ENCODE measurements at places on chromosomes 2 and 18.

GRCh38 chr2:225488743-225489142 is 89.2 kb downstream of the NYAP2 start:
- no peak for DNase-seq

DNA sequence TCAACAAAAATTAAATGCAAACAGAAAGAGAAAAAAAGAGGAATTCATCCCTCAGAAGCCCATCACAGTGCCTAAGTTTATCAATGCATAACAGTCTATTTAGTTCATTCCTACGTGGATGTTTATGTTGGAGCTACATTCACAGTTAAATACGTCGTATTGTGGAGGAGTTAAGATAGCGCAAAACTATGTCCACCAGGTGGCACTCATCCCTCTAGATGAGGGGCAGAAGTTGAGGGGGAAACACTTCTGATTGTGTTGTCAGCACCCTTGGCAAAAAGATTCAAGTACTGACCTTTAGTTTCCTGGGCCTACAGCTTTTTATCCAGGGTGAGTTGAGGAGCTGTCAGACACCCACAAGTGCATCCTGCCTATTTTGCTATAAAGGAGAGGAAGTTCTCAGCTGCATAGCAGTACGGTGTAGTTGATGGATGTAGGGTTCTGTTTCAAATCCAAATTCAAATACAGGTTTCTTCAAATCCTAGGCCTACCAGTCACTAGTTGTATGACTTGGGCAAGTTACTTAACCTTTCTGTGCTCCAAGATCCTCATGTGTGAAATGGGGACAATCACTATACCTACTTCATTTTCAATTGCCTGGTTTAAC is 26.8 kb upstream of the MYO1B start:
- peak; percentile 66 for DNase-seq

DNA sequence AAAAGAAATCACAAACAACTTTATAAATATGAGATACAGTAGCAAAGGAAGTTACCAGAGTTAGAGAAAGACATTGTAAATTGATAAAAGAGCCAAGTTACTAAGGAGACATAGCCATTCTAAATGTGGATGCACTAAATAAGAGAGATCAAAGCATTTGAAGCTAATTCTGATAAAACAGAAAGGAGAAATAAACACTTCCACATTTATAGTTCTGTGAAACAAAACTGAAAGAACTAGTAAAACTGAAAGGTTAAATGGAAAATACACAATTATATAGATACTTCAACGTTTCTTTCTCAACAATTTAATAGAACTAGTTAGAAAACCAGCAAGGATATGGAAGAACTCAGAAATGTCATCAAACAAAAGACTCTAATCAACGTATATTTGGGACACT is 309.0 kb upstream of the CDH2 start:
- DNase-seq: no peak

GRCh38 chr18:70559446-70559845 is 270.6 kb downstream of the SOCS6 start:
- DNase-seq: no peak

GRCh38 chr2:30790879-30791278 is 16.4 kb downstream of the CAPN13 start:
- DNase-seq: no peak

GRCh38 chr2:7089898-7090510 is 172.8 kb downstream of the RNF144A start:
- no peak for DNase-seq

DNA sequence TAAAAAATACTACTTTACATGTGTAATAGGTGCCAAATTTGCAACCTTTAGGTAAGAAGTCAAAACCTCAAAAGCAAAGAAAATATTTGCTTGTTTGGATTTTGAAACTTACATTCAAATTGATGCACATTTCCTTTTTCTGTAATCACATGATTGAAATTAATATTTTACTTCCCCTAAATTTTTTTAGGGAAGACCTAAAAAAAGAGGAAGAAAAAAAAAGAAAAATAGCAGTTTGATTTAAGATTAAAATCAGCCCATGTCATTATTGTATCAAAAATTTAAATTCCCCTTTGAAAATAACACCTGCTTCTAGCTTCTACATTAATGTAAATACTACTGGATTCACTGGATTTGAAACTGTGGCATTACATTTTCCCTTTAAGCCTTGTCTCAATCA is 68.2 kb upstream of the STON1 start:
- DNase-seq: no peak

GRCh38 chr2:224870341-224870740 is 154.2 kb upstream of the CCDC195 start:
- DNase-seq: no peak

GRCh38 chr2:128442891-128443302 is 124.2 kb upstream of the HS6ST1 start:
- DNase-seq: peak; percentile 43

GRCh38 chr2:95531254-95531771 is 46.8 kb upstream of the TRIM43B start:
- DNase-seq: no peak

GRCh38 chr2:41647468-41648050 is 400.3 kb upstream of the PKDCC start:
- no peak for DNase-seq

GRCh38 chr2:237968048-237968862 is 1.4 kb downstream of the UBE2F start:
- no peak for DNase-seq

DNA sequence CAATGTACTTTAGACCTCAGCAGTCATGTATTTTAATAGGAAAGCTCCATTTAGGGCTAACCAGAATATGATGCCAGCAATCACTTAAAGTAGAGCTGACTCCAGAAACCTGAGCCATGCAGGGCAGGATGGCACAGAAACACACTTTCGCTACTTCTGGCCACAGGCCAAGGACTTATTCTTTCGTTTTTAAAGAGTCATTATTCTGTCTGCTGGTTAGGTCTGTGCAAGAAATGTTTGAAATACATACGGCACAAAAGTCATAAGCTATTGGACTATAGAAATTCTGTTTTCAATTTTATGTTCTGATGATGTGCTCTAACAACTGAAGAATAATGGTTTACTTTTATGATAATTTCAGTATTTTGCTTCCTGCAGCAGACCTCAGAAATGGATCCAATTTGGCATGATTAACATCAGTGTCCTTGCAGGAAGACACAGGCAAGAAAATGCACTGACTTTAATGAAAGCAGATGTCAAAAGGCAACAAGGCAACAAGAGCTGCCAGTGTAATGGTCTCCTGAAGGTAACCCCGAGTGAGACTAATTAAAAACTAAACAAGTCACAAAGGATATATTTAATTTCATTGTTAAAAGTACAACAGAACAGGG is 114.4 kb upstream of the CHRNA1 start:
- no peak for DNase-seq

- no peak for DNase-seq
Observed at GRCh38 chr2:65885266-65885665, 452.9 kb upstream of the SPRED2 start.

DNA sequence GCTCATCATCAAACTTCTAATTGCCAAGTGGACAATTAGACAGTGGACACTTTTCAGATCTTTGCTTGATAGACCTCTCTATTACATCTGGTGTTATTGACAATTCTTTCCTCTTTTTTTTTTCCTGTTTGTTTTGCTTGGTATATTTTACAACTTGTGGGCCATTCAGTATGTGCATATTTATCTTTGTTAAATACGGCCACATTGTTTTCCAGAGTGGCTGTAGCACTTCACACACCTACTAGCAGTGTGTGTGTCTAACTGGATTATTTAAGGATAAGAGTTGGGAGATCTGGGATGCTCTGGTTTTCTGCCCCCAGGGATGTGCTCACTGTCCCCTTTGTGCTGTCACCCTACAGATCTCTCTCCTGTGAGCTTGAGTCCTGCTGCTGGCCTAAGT is 4.1 kb upstream of the SLC4A5 start:
- no peak for DNase-seq

DNA sequence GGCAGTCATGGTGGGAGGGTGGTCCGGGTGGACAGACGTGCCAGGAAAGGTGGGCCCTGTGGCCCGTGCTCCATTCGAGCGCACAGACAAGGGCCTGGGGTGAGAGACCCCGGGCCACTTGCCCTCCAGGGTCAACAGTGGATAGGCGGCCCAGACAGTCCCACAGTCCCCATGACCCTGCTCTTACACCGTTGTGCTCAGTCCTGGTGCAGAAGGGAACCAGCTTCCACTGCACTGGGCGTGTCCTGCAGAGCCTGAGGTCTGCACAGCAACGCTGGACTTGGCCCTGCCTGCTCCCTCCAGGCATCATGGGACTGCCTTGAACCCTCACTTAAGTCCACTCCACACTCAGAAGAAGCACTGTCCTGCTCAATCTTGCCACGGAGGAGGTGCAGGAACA is 52.0 kb downstream of the PXDN start:
- peak; percentile 32 for DNase-seq

DNA sequence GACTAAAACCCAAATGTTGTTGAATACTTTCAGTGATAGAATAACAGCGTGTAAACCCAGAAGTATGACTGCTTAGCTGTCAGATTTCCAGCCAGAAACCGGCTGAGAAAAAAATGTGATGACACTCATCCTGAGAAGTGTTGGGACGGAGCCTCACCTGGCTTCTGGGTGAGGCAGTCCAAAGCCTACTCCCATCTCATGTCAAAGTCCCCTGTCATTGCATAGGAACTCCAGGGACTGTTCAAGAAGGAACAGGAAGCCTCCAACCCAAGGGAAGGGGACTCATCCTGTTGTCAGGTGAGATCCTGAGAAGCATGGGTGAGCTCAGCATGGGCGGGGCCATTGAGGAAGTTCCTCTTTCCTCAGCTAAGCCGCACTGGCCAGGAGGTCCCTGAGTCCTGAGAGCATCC is 11.3 kb upstream of the CHRNA1 start:
- no peak for DNase-seq

DNA sequence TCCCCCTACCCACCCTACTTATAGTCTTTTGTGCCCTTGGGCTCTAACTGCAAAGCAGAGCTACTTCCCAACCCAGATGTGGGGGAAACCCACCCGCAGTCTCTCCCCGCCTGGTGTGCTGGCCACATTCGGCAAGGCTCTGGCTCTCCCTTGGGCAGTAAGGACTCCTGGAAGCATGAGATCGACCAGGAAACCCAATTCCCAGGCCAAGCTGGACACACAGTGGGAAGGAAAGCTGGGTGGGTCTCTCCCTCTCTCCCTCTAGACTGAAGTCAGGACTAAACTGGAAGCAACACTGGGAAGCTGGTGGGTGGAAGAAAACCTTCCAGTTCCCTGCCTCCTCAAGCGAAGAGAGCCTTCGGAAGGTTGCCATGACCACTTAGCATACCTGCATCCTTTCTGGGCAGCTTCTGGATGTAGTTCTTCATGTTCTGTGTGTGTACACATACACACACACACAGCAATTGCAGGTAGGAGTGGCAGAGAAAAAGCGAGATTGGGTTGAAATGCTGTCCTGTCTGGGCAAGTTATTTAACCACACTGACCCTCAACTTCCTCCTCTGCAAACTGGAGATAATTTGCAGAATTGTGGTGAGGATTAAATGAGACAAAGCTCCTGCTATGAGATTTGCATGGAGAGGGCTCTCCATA is 33.9 kb downstream of the ZBTB7C start:
- peak; percentile 36 for DNase-seq

GRCh38 chr2:129903586-129904425 is 75.7 kb upstream of the RAB6C start:
- peak; percentile 65 for DNase-seq

GRCh38 chr2:215442401-215442787 is 6.5 kb upstream of the FN1 start:
- DNase-seq: no peak

DNA sequence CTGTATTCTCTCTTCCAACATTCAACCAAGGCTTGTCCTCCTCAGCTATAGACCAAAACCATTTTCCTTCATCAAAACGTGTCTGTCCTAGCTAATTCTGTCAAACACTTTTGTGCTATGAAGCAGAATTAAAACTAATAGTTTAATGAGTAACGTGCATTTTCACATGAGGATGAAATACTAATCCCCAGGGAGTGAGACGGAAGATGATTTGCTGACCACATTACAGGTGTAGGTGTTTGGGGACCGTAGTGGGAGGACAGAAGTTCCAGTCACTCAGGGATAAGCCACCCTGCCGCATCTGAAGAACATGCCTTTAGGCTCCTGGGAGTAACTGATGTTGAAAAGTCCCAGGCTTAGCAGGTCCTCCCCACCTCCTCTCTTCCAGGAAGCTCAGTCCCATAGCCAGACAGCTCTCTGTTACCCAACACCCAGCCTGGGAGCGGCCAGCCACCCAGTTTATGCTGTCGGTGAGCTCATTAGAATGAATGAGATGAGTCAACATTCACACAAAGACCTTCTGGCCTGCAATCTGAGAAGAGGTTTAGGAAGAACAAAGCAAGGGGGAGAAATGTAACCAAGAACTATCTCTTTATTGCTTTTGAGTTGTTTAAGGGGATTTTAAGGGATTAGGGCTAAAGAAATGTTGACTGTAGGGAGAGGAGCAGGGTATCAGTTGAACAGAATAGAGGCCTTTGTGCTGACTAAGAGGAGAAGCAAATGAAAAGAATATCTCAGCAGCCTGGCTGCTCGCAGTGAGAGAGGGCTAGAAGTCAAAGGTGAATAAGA is 122.5 kb downstream of the FOXI3 start:
- peak; percentile 83 for DNase-seq

- no peak for DNase-seq
Observed at GRCh38 chr2:175057078-175057685, 52.0 kb upstream of the CHN1 start.

DNA sequence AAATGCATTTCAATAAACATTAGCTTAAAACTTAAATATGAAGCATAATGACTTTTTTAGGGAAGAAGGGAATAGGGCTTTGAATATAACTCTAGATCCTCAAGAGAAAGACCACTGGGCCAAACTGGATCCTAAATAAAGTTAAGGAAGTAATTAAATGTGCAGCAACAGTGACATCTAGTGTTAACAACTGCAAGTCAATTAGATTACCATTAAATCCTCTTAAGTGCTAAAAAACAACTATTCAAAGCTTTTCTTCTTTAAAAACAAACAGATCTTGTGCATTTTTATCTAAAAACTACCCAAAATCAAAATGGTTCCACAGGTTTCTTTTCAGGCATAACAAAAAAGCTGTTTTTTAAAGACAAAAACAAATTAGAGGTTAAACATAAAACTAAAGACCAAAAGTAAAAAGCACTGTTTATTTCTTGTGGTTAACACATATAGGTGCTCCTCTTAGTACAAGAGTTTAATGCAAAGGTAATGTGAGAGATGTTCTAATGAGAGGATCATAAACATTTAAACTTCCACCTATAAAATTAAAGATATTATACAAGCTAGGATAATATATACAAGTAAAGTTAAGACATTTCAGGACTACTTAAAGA is 111.4 kb downstream of the THADA start:
- no peak for DNase-seq

- DNase-seq: no peak
Observed at GRCh38 chr2:177084607-177085006, 128.0 kb upstream of the HNRNPA3 start.

DNA sequence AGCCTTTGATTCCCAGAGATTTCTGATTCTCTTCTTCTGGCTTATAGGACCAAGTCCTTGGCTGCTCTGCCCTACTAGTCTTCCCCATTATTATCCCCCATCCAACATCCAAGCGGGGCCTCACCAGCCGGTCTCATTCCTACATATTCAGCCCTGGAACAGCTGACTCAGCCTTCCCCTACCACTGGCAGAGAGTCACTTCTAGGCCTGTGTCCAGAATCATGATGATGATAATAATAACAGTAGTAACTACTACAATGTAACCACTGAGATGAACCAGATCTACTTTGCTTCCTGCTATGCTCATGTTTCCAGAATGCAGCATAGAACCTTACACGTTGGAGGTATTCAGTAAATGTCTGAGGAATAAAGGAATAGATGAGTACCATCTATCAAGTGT is 295.2 kb downstream of the SRBD1 start:
- DNase-seq: no peak

- no peak for DNase-seq
Observed at GRCh38 chr18:33146014-33146413, 294.5 kb downstream of the CCDC178 start.
